ENCODE measurements at places on chromosomes 13 and 19. TPM values are rescaled to one million over a fixed set of nuclear protein-coding genes. Genes with fewer than 3 reads are reported as not detected.

DNA sequence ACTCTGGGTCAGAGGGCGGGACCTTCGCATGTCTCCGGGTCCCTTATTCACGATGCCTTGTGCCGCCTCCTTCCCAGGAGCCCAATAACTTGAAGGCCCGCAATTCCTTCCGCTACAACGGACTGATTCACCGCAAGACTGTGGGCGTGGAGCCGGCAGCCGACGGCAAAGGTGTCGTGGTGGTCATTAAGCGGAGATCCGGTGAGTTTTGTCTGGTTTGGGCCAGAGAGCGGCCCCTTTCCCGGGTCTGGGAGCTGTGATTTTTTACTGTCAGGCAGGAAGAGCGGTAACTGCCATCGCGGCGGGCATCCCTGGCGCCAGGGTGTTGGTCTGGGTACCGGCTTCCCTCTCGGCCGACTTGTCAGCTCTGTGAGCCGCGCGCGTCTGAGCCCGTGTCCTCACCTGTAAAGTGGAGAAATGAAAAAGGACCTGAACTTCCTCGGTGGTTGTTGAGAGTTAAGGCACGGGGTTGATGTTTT is 800 bp downstream of the RPL28 start:
- no peak for DNase-seq

DNA sequence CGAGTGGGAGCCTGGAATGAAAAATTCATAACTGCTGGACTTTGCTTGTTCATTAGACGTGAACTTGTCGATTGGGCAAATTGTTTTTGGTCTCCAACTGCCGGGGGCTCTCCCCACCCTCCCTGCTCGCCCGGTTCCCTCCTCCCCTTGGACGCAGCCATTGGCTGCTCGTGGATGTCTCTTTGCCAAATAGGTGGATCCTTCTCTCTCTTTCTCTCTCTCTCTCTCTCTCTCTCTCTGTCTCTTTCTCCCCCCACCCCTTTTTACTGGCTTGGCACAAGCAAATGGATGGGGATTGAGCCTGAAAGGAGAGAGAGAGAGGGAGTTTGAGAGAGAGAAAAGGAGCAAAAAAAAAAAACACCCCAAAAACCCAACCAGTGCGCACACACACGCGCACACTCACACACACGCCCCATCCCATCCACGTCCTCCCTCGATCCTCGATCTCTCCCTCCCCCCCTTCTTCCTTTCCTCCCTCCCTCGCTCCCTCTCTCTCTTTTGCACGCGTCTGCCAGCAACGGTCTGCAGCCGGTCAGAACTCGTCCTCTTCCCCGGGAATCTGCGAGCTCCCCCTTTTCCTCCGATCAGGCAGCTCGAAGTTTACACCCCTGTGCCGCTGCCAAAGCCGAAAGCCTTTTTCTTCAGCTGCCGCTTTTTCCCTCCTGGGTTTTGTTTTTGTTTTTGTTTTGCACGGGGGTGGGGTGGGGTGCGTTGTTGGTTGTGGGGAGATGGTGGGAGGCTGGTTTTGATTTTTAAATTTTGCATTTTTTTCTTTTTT is 27.8 kb downstream of the NFIX start:
- peak; percentile 90 for DNase-seq

The NUDT19 gene
- 4.6 TPM for polyA plus RNA-seq

- no peak for DNase-seq
These were observed 73.8 kb upstream of the OLFM4 start for GRCh38 chr13:52954838-52955237.

- DNase-seq, result no peak
These were observed 15.6 kb downstream of the AP3D1 start for GRCh38 chr19:2135474-2136402.

The SGCG gene
- polyA plus RNA-seq, result 2.6 TPM

The NOTCH3 gene
- 23.5 TPM for polyA plus RNA-seq

DNA sequence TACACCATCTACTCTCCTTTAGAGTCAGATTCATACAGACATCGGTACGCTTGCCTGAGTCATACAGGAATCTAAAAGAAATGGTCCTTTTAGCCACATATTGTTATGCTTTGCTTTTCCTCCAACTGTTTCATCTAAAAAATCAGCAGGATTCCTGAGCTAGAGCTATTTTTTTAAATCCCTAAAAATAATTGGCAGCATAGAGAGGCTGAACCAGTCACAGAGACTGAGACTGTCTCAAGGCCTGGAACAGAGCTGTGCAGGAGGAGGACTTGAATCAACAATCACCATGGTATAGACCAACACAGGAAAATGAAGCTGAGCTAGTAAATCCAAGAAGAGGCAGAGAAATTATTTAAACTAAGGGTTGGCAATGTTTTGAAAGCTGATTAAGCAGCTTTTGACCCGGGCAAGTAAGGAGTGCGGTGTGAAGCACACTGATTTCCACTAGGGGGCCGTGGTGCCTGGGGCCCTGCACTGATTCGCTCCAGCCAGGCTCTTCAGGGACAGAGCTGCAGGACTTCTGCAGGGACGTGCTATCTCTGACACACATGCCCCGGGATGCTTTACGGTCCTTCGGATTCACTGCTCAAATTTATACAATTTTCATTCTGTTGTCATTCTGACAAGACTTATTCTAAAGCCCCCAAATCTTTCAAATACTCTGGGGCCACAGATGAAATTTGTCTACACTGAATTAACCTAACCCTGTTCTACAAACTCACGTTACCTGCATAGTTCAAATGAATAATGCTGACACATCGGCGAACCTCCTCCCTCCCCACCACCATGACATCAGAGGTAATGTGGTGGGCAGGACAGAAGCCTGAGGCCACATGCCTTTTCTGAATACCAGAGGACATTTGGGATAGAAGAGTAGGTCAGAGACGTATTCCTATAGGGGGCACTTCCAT is 87.6 kb upstream of the SLC15A1 start:
- DNase-seq, result peak; percentile 66

The CILP2 gene
- polyA plus RNA-seq, result 1.0 TPM
